ENCODE measurements at places on chromosomes 6 and 20. TPM values are rescaled to one million over a fixed set of nuclear protein-coding genes. Genes with fewer than 3 reads are reported as not detected.

- DNase-seq: no peak
Observed at GRCh38 chr6:52013035-52013434, 74.4 kb downstream of the PKHD1 start.

DNA sequence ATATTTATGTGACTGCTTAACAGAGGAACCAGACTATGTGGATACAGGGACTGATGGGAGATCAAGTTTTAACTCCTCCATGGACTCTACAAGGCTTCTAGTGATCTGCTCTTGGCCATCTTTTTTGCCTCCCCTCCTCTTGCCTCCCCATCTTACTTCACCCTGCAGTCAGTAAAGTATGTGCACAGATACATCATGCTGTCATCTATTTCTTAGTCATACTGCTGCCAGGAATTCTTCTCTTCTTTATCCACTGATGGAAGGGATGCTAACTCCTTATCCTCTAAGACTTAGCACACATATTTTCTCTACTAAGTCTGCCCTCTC lies 27.6 kb upstream of the FAM83C start:
- DNase-seq: no peak

DNA sequence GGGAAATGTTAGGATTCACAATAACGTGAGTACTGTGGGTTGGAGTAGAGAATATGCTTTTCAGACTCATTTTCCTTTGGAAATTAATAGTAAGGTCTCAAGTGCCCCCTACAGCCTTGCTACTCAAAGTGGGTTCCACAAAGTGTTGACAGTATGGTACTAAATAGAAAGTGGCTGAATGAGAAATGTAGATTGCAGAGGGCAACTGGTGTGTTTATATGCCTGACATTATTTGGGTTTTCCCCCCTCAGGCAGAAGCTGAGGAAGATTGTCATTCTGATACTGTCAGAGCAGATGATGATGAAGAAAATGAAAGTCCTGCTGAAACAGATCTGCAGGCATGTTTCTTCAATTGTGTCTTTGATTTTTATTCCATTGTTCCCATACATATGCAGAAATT lies 5.6 kb downstream of the FBXO9 start:
- no peak for DNase-seq

DNA sequence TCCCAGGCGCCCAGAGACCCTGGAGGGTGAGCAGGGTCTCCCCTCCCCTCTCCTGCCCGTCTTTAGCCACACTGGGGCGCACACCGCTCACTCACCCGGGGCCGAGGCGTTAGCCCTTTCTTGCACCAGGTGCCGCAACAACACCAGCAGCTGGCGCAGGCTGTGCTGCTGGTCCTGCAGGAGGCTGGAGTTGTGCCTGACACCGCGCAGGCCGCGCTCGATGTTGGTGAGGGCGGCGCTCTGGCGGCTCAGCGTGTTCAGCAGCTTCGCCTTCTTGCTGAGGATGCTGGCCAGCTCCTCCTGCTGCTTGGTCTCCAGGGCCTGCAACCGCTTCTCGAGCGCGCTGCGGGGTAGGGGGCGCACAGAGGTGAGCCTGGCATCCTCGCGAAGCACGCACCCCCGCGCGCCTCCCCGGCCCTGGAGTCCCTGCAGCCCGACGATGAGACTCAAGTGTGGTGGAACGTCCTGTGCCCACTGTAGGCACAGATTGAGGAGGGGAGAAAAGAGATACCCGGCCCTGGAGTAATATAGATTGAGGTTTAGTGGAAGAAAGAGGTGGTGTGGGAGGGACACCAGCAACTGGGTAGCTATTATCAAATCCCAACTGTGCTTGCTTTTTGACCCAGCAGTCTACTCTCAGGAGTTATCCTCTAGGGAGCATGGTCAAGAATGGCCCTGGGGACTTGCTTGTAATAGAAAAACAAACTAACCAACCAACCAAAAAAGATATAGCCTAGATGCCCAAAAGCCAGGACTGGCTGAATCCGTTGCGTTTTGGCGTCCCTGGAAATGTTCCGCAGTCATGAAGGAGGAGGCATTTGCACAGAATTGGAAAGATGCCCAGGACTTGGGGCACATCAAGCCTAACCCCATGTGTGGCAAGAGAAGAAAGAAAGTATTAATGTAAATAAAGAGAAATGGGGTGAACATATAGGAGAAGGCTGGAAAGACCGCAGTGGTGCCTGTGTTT lies 30.9 kb downstream of the ANGPT4 start:
- DNase-seq: peak; percentile 30

DNA sequence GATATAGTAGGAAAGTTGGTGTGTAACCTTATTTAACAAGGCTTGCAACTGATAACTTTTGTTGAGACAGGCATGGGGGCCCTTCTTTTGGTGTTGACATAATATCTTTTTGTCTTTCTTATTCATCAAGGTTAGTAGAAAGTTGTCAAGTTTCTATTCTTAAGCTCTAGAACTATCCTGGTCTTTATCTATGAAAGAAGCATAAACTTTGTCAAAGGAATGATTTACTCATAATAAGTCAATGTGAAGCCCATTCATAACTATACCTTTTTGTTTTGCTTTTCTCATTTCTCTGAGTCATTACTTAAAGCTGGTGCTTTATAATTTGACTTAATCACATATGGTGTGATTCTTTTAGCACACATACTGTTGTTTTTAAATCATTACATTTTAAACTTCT lies 312.4 kb downstream of the UTRN start:
- no peak for DNase-seq

- DNase-seq: no peak
Observed at GRCh38 chr20:62237514-62237800, 864 bp upstream of the OSBPL2 start.

- no peak for DNase-seq
Observed at GRCh38 chr6:73560182-73560732, 39.4 kb upstream of the EEF1A1 start.

Gene HLA-A
- 46.6 TPM for total RNA-seq

DNA sequence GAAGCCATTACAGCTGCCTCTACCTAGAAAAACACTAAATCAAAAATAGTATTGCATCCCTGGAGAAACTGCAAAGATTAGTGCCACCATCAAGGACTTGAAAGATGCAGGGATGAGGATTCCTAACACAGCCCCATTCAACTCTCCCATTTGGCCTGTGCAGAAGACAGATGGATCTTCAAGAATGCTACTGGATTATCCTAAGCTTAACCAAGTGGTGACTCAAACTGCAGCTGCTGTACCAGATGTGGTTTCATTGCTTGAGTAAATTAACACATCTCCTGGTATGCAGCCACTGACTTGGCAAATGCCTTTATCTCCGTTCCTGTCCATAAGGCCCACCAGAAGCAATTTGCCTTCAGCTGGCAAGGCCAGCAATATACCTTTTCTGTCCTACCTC lies 117.4 kb downstream of the TBC1D32 start:
- no peak for DNase-seq
